ENCODE measurements at places on chromosomes 2 and 18.

DNA sequence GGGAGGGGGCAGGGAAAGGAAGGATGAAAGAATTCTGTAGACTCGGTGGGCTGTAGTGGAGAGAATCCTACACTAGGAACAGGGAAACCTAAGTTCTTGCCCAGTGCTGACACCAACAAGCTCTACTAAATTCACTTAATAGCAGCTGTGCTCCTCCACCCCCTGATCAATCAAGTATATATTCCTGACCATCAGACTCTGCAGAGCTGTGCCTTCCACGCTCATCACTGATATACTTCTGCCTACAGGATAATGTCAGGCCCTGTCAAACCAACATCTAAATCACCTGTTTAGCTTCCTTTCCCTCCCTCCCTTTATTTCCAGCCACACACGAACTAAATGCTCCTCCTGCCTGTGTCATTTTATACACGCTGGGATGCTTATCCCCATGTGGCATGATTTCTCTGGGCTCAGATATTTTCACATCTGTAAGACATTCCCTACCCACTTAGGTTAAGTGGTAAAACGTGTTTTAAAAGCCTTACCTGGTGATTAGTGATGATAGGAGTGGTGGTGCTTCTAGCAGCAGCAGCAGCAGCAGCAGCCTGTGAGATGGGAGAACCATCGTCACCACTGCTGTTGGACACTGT, 301.9 kb downstream of the LRRTM1 start:
- no peak for DNase-seq

GRCh38 chr2:180385601-180386201, 378.6 kb upstream of the CWC22 start:
- DNase-seq, result no peak

- DNase-seq, result no peak
Observed at GRCh38 chr2:234550056-234550455, 53.2 kb upstream of the ARL4C start.

- DNase-seq, result no peak
Observed at GRCh38 chr18:25282282-25282681, 69.7 kb downstream of the ZNF521 start.

DNA sequence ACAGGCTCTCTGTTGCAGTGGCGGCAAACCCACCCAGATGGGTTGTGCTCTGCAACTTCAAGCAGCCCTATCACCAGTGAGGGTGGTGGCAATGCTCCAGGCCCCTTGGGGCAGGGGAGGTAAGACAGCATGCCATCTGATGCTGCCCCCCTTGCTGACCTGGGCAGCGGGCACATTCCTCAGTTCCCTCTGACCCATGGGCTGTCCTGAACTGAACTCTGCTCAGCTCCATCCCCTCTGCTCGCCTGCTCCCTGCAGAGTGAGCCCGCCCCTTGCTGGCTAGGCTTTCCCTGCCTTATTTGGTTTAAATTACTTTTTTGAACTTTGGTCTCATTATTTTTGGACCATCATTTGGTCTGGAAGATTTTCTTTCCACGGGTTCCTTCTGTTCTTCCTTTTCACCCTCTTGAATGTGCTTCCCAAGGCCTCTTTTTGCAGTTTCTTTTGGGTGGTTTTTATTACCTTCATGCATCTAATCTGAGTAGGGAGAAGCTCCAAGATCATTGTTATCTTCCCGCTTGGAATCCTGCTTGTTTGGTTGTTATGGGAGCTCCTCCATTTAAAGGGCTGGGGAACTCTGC, 565.4 kb downstream of the TNS1 start:
- DNase-seq, result no peak

GRCh38 chr18:73101977-73102376, 234.2 kb upstream of the NETO1 start:
- no peak for DNase-seq

- DNase-seq, result no peak
Observed at GRCh38 chr18:8116341-8117005, 492.8 kb upstream of the RAB12 start.

- DNase-seq, result no peak
Observed at GRCh38 chr2:182426918-182427240, at the start of gene PDE1A. Gene PDE1A, minus strand, starts transcription at chr2:182427036.

DNA sequence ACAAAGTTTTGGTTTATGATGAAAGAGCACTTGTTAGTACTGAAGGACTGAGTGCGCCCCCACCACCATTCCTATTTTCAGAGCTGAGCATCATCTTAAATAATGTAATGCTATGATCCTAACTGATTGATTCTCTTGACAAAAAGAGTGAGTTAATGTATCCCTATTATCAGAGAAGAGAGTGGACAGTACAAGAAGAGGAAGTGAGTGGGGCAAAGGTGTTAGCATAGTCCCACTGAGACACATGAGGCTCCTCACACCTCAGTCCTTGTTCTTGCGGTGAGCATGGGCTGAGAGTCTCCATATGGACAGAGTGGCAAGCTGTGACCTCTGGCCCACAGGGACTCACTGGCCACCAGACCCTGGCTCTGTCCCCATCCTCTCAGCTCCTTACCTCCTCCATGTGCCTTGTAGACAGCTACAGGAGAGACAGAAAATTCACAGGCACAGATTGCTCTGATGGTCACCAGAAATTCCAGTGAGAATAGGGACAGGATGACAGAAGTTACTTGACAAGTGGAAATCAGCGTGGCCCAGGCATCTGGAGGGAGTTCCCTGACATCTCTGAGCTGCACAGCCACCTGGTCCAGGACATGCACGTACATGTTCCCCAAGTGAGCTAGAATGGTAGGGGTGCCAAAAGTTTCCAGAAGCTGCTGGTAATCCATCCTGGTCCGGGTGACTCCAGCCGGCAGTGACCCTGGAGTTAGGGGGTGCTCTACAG, 32.6 kb downstream of the NAPG start:
- DNase-seq, result no peak

DNA sequence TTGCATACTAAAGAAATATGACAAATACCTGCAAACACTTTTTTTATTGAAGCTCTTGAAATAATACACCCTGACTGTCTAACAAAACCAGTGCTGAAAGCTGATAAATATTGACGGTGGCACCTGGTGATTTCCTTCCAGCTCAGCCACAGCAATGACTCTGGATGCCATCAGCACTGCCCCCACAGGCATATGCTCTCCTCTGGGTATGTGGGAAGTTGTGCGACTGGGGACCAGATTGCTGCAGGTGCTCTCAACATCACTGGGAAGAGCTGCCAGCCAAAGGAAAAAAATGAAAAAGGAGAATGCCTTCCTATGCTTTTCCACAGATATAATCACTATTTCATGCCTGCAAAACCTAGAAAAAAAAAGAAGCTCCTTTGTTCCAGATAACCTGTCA, 141.5 kb downstream of the PIGN start:
- DNase-seq, result no peak

DNA sequence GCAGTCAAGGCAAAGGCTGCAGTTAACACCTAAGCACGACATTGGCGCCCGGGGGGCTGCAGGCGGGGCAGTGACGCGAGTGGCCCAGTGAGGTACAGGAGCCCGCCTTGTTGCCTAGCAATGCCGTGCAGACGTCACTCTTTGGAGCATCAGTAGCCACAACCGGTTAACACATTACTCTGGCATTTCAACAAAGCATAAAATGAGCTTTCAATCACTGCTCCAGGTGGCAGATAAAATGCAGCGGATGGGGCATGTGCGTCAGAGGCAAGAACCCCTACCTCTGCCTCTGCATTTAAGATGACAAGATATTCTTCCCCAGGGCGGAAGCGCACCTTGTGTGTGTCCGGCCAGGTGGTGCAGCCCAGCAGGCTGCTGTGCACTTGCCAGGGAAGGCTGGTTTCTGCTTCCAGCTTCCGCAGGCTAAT, 139.4 kb downstream of the MTCL1 start:
- no peak for DNase-seq

DNA sequence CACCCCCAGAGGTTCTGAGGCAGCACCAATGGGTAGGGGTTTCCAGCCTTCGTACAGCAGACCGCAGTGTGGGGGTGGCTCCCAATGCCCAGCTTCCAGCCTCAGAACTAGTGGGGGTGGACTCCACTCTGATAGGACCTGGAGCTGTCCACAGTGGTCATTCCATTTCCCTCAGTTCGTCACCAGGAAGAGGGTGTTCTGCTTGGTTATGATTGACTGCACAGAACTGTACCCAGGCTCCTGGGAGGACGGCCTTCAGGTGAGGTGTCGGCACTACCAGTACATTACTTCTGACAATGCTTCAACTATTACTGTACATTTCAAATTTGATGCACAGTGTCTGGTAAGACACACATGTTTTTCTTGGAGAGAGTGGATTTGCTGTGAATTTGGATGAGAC, 150.3 kb upstream of the CAPN13 start:
- DNase-seq, result no peak

DNA sequence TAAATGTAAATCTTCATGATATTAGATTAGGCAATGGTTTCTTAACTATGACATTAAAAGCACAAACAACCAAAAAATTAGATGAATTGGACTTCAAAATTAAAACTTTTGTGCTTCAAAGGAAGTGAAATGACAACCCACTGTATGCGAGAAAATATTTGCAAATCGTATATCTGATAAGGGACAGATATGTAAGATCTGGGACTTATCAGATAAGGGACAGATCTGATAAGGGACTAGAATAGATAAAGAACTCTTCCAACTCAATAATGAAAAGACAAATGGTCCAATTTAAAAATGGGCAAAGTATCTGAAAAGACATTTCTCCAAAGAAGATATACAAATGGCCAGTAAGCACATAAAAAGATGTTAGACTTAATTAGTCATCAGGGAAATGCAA, 29.2 kb downstream of the ADRA2B start:
- DNase-seq, result no peak

GRCh38 chr2:46095830-46096229, 201.4 kb upstream of the EPAS1 start:
- DNase-seq, result no peak

DNA sequence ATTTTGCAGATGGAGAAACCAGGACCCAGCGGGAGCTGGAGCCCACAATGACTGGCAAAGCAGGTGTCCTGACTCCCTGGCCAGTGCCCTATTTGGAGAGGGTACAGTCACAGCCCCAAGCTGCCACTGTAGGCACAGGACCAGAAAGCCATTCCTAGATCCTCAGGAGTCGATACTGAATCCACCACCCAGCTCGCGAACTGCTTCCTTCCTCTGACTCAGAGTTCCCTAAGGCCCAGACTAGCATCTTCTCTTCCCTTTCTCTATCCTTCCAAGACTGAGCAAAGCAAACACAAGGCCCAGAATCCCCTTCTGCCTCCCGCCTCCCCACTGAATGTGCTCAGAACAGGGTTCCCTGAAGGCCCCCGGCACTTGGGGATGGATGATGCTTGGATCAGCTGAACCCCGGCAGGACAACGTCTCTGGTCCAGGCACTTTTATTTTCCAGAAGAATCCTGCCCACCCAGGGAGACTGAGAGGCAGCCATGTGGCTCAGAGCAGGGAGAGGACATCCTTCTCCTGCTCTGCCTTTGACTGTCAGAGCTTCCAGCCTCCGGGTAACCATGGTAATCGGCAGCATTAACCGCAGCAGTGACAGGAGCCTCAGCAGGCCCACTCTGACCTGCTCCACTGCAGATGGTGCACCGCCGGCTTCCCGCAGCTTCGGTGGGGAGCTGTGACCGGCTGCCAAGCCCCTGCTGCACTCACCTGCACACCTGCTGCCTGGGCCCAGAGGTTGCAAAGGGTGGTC, 34.8 kb upstream of the KLHL29 start:
- no peak for DNase-seq

GRCh38 chr2:201513271-201513670, 61.7 kb downstream of the STRADB start:
- DNase-seq, result no peak

DNA sequence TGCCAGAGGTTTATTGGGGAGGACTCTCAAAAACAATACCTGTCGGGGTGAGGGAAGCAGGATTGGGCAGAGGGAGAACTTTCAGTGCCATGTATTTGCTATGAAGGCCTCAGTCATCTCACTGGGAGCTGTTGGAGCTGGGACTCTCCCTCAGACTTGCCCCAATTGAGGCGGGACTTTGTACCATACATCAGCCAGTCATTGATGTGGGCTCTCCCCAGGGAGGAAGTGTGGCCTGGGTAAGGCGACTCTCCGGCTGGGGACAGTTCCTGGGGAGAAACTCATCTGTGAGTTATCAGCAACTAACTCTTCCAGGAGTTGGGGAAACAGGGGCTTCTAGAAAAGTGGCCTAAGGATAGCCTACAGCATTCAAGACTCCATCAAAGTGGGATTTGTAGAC, 66.5 kb downstream of the FTCDNL1 start:
- DNase-seq, result no peak

- no peak for DNase-seq
Observed at GRCh38 chr2:145060876-145061275, 541.0 kb upstream of the ZEB2 start.

DNA sequence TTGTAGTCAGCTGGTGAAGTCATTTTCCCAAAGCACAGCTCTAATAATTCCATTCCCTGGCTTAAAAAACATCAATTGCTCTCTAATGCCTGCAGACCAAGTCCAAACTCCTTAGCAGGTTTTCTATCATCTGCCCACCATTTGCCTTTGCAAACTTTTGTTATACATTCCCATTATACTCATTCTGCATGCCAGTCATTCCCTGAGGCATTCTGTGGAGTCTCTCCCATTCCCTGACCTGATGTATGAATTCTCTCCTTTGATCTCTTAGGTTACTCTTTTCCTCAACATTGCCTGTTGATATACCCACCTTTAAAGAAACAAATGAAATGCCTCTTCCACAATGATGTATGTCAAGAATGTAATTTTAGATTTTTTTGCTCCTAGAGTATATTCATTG, 852.0 kb upstream of the FSHR start:
- no peak for DNase-seq

DNA sequence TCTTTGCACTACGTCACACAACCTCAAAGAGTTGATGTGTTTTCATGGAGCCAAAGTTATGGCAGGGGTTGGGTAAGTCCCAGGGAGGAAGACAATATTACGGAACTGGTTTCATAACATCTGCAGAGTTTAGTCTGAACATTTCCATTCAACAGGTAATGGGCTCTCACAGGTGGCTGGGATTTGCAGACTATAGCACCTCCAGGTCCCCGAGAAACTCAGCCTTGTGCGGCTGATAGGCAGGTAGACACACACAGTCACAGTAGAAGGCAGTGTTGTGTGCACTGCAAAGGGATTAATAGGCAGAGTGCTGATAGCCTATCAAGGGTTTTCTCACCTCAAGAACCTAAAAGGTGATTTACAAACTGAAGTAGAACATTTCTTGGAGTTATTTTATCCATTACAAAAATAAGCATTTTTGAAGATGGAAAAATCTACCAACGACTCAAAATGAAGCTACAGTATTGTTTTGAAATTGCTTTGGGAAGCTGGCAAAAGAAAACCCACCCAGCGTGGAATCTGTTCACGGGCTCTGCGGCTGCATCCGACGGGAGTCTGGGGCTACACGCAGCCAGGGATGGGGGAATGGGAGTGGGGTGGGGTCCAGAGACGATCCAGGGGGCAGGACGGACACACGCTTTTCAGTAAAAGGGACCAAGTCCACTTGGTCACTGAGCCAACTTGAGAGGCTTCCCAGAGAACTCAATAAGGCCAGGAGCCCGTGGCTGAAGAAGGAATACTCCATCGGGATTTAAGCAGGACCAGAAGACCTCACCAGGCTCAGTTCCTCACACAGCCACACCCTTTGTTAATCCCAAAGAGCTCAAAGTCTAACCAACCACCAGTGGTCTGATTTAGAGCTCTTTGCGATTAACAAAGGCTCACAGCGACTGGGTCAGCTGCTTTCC, 82.9 kb downstream of the CHRNA1 start:
- DNase-seq, result no peak

Data from cortex of kidney (tissue), 1 donor.